ENCODE measurements at places on chromosomes 1 and 21.

- DNase-seq = no peak
These were observed 290.7 kb downstream of the TM2D1 start for GRCh38 chr1:61434276-61434675.

DNA sequence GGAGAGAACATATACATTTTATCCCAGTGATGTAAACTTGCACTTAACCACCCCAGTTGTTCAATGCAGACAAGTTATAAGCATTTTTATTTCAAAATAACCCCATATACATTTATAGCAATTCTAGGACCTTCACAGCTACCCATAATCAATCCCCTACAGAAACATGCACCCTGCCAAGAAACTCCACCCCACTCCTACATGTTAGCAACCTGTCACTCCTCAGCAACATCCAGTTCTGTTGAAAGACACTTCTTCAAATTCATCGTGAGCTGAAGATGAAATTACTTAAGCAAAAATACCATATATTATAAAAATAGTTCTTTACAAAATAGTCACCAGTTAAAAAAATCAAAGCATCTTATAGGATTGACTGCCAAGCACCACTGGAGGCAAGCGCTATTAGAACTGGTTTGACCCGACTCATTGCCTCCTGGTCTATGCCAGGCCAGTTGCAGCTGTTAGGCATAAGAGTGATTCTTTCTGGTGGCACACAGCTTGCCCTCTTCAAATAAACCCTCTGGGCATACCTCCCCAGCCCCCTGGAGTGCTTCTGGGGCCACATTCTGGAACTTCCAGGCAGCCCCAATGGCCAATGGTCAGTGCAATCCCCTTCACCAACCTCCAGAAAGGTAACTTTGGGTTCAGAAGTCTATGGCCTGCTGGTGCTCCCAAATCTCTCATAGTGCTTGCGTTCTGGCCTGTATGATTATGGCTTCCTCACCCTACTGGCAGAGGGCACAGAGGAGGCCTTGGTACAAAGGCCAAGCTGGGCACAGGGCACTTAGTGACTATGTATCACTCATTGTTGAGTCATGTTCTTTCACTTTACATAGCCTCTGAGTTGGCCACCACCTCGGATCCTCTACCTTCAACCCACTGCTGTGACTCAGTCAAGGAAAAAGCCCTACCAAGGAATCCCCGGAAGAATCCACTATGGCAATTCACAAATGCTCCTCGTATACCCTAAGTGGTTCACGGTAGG is 72.2 kb upstream of the RALGPS2 start:
- peak; percentile 53 for DNase-seq

DNA sequence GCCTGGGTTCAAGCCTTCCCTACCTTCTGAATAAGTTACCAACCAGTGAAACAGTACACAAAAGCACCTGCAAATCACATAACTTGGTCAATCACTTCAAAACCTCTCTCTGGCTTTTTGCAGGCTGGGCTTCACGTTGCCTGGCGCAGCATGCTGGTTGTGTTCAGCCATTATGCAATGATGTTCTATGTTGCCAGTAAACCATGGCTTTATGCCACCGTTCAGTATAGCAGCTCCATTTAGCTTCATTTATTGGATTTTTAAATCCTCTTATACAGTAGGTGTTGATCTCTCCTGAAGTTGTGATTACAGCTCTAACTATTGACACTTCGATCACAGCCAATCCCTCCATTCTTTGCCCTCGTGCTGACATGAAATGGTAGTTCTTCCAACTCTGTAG is 233.6 kb upstream of the PTBP2 start:
- no peak for DNase-seq

DNA sequence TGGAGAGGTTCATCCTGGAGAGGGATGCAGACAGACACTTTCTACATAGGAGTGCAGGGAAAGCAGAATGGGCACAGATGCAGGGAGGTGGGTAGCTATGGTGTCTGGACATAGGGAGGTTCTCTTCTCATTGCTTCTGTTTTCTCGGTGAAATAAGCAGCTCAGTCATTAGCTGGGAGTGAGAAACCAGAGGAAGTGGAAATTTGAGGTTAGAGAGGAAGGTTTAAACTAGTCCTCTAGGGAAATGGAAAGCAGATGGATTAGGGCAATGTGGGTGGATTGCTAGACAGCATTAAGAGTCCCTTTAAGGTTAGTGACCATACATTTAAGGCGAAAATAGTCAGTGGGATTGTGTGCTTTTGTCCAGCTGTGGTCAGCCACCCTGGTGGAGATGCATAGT is 39.6 kb downstream of the MPZL1 start:
- DNase-seq = no peak

DNA sequence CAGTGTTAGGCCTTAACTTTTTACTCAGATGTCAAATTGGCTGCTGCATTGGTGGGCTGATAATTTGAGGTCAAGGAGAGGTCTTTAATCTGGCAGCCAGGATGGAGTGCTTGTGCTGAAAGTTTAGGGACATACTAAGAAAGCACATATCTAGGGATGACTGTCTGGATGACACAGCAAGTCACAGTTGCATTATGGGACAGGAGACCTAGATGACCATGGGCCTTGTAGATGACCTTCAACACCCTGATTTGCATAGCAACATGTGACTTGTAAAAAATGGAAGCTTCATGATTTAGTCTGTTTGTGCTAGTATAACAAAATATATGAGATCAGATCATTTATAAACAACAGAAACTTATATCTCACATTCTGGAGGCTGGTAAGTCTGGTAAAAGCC is 18.0 kb upstream of the HSD3B2 start:
- DNase-seq = no peak

DNA sequence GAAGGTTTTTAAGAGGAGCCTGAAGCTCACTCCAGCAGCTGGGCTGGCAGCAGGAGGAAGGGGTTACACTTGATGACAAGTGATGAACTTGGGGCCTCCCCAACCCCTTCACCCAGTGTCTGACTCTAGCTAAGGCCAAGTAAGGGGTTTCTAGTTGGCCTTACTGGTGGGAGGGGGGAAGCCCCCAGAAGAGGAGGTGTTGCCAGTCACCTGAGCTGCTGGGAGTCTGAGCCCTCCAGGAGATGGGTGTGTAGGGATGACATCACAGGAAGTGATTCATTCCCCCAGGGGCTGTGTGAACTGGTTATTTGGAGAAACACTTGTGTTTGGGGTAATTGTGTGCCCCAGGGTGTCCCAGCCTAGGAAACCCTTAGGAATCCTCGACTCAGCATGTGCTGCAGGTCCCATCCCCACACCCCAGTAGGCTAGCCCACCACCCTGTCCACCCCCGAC is 3.1 kb downstream of the PADI1 start:
- DNase-seq = peak; percentile 82

DNA sequence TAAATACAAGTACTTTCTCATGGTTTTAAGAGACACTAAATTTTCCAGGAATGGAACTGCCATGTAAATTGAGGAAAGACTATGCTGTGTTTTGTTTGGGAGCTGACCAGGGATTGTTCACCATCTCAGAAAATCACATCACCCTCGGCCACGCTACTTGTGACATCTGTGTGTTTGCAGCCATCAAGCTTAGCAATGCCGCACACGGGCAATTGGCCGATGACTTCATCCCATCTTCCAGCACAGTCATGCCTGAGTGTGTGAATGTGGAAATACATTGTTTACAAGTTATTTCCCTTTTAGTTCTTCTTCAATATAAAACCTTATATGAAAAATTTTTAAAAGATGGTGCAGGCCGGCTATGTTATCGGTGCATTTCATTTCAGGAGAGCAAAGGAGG is 121.6 kb downstream of the GLIS1 start:
- peak; percentile 72 for DNase-seq

GRCh38 chr1:104238991-104239390 is 489.3 kb downstream of the AMY1C start:
- no peak for DNase-seq

DNA sequence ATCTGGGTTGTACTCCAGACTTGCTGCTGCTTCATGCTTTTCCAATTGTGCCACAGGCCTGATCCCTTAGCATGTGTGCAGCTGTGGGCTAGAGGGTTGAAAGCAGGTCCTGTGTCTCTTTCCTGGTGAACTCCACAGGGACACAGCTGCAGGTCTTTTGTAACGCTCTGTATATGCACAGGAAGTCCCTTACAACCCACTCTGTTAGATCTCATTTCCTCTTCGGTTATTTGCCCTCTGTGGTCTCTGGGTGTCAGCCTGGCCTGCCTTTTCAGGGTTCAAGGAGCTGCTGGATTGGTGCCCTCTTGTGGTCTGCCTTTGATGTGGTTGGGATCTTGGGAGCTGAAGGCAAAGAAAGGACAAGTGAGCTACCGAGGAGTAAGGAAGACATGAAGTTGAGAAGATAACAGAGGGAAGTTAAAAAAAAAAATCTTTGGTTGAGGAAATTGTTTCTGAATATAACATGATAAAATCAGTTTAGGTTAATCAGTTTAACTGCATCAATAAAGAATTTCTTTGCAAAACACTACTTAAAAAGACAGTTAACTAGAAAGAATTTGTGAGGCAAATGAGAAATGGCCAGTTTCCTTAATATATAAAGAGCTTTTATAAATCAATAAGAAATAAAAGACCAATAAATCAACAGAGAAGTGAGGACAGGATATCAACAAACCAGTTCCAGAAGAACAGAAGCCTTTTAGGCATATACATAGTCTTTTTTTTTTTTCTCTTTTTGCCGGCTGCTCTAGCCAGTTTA is 44.1 kb downstream of the UCK2 start:
- DNase-seq = peak; percentile 66

GRCh38 chr1:54695764-54696163 is 19.9 kb upstream of the TTC4 start:
- no peak for DNase-seq

DNA sequence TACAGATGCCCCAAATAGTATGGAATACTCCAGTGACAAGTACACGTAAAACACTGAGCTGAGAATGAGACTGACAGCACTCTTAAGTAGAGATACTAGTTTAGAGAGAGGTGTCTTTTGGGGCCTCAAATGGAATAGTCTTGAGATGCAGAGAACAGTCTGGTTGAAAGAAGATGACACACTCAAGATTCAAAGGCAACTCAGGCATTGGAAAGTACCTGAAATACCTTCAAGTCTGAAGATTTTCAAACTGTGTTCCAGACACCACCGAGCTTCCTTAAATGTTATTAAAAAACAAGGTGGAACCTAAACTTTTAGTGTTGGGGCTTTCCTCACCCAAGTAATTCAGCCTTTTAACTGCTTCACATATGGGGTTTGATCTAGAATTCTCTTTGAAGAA is 437.7 kb downstream of the OMA1 start:
- DNase-seq = no peak

GRCh38 chr1:145771056-145771455 is 51.8 kb downstream of the CD160 start:
- DNase-seq = no peak

- peak; percentile 9 for DNase-seq
These were observed 8.8 kb upstream of the RNPC3 start for GRCh38 chr1:103516693-103517092.

- no peak for DNase-seq
These were observed 26.5 kb upstream of the SRP9 start for GRCh38 chr1:225750875-225751824.

DNA sequence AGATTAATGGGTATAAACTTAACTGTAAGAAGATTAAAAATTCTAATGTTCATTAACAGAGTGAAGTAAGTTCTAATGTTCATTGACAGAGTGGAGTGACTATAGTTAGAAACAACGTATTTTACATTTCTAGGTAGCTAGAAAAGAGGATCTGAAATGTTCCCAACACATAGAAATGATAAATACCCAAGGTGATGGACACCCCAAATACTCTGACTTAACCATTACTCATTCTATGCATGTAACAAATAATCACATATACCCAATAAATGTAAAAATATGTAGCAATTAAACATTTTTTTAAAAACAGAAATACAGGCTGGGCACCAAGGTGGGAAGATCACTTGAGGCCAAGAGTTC is 62.1 kb downstream of the ABL2 start:
- DNase-seq = no peak

DNA sequence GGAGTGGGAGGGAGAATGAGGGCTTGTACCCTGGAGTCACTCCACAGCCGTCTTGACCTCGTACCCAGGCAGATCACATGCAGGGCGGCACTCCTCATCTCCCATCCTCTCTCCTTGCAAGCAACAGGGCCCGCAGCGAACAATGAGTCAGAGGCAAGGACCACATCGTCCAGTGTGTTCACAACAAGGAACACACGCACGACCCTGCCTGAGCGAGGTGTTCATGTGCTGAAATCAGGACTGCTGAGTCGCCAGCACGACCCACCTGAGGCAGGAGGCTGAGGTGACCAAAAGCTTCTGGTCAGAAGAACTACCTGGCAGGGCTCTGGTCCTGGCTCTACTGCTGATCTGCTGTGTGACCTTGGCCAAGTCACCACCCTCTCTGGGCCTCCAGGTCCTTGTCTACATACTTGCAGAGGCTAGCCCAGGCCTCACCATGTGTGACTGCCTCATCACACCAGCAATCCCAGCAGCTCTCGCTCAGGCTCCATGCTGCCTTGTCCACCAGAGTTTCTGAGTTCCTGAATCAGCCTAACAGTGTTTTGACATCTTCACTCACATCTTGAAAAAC is 78.0 kb downstream of the SSBP3 start:
- DNase-seq = no peak

- no peak for DNase-seq
These were observed 14.6 kb upstream of the SPSB1 start for GRCh38 chr1:9278116-9278515.

GRCh38 chr1:153403421-153404085 is 12.7 kb upstream of the S100A8 start:
- DNase-seq = no peak

GRCh38 chr1:38776466-38777065 is 83.0 kb downstream of the RRAGC start:
- no peak for DNase-seq

- no peak for DNase-seq
These were observed 112.6 kb downstream of the MACF1 start for GRCh38 chr1:39317111-39317510.

DNA sequence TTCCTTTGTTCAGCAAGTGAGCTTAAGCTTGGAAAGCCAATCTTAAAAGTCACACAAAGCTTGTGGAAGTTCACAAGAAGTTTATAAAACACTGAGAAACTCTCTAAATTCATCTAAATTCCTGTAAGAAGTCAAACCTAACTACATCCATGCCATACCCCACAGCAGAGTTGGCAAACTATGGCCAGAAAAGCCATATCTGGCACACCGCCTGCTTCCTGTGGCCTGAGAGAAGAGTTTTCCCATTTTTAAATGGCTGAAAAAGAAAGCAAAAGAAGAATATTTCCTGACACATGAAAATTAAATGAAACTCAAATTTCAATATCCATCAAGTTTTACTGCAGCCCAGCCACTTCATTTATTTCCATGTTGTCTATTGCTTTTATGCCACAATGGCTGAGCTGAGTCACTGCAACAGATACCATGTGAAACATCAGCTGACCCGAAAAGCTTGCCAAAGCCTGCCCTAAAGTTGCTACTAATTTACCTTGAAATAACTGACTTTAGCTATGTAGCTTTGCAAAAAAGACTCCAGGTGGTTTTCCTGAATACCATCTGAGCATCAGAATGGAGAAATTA is 237.1 kb downstream of the SLC45A1 start:
- peak; percentile 34 for DNase-seq
